ENCODE measurements at places on chromosomes 1 and 21.

- DNase-seq, result no peak
Observed at GRCh38 chr1:156095906-156096508, 13.7 kb upstream of the MEX3A start.

DNA sequence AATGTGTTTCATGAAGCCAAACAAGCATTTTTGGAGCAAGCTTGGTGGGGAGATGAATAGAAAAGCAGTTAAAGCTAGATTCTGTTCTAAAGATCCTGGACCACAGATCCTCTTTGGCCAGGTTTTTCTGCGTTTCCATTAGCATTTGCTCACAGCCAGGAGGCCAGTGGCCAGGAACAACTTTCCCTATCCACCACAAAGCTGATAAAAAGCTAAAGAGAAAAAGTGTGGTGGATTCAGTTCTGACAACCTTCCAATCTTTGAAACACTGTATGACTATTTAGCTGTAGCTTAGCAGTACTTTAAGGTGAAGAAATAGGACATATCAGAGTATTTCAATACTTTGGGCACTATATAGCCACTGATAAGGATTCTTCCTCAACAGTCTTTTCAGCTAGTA, 3.0 kb upstream of the NEK7 start:
- no peak for DNase-seq

DNA sequence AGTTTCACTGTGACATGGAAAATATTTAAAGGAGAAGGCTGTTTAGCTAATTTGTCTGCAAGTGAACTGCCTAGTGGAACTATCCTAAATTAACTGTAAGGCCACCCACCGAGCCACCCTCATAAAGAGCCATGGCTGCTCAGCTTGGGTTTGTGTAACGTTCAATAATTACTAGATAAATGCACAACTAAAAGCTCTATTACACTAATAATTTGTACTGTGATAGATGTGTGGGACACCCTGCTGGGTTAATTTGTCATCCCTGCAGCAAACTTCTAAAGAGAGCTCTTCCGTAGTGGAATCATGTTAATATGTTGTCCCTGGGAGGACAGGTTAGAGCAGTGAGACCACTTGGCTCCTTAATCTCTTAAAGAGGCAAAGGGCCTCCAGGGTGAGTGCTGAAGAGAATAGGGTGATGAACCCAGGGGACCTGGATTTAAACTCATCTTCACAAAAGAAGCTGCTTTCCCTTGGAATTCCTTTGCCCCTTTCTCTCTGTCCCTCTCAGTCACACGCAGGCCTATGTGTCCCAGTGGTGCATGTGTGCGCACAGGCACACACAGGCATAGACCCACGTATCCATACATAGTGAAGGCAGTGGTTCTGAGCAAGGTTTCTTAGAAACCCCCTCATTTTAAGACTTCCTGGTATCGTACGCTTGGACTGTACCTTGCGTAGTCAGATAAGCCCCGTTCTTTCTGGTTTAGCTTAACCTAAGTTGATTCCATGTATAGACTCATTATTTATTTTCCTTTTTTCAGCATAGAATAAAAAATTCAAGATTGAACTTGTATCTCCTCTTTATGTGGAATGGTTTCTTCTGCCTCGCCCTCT, 310.3 kb downstream of the NFIA start:
- no peak for DNase-seq

- no peak for DNase-seq
Observed at GRCh38 chr1:207952617-207953542, 42.0 kb upstream of the CD34 start.

DNA sequence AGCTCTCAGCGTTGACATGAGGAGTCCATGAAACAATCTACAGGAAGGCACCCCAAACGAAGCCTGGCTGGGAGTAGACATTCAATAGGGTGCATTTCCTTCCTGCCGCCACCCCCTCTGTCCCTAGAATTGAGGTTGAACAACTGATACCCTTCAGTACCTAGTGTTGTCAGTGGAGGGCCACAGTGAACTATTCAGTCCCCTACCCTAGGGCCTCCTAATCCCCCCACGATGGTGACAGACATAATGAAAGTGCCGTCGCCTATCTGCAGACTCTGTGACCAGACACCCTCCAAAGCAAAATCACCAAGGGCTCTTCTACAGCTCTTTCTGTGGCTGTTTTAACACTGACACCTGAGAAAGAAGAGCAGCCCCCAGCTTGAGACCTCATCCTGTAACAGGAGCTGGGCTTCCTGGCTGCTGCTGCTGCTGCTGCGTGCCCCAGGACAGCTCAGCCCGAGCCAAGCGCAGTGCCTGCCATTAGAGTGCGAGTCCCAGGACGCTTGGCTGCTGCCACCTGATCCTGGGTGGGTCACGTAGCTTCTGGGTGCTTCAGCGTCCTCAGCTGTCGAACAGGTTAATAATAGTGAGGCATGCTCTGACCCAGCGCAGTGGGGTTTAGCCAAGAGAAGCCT, 183.0 kb downstream of the ZBTB18 start:
- no peak for DNase-seq

GRCh38 chr1:103517380-103518047, 8.0 kb upstream of the RNPC3 start:
- no peak for DNase-seq

GRCh38 chr1:116891396-116892079, 18.2 kb upstream of the PTGFRN start:
- DNase-seq, result no peak

- DNase-seq, result no peak
Observed at GRCh38 chr1:167820684-167821355, 93.1 kb downstream of the ADCY10 start.

DNA sequence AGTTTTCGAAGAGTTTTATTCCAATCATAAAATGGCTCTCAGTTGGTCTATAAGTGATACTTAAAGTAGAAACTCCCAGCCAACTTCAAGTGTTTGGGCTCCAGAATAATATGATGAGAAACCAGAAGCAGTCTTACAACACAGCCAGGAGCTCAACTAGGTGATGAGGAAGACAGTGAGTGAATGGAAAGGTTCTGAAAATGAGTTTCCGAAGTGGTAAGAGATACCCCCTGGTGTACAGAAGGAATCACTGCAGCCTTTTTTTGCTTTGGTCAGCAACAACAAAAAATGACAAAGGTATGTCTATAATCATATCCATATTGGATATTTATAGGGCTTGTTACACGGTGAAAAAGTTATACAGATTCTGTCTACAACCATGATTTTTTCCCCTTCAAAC, 16.5 kb downstream of the KRTAP19-1 start:
- no peak for DNase-seq

Data from CD4-positive, alpha-beta T cell (primary cell).